Kidney (tissue), 22 donors: ENCODE measurements at places on chromosomes 3 and 15. TPM values are rescaled to one million over a fixed set of nuclear protein-coding genes. Genes with fewer than 3 reads are reported as not detected.

MYL3 gene
- total RNA-seq = 41.3 TPM

SLC6A1 gene
- 2.1 TPM for total RNA-seq

HES1 gene
- 44.3 TPM for total RNA-seq

PPP4R2 gene
- total RNA-seq = 72.0 TPM

LRRIQ4 gene
- not detected for total RNA-seq

PLSCR5 gene
- not detected for total RNA-seq

LRRC31 gene
- 0.76 TPM for total RNA-seq

FBXO40 gene
- total RNA-seq = not detected

RTP1 gene
- total RNA-seq = not detected

LIPC gene
- 9.9 TPM for total RNA-seq

SERPINI2 gene
- total RNA-seq = not detected

BFSP2 gene
- 0.41 TPM for total RNA-seq

LDHAL6B gene
- total RNA-seq = not detected

INO80 gene
- total RNA-seq = 27.3 TPM

CELSR3 gene
- total RNA-seq = 2.0 TPM

BRPF1 gene
- 22.4 TPM for total RNA-seq

ADAMTS7 gene
- 3.1 TPM for total RNA-seq

CKMT1A gene
- 15.1 TPM for total RNA-seq

KBTBD8 gene
- total RNA-seq = 1.8 TPM

TNFSF10 gene
- total RNA-seq = 277 TPM

ZFAND6 gene
- total RNA-seq = 72.3 TPM

GOLGA8F gene
- not detected for total RNA-seq

CLRN1 gene
- not detected for total RNA-seq

CYP1A1 gene
- 0.13 TPM for total RNA-seq

SCAMP5 gene
- total RNA-seq = 13.4 TPM

SPINK8 gene
- total RNA-seq = not detected

MRPS22 gene
- 36.7 TPM for total RNA-seq

TTLL13 gene
- 0.54 TPM for total RNA-seq

TRANK1 gene
- 21.4 TPM for total RNA-seq

XIRP1 gene
- total RNA-seq = 0.09 TPM

LEKR1 gene
- total RNA-seq = 1.6 TPM

SCAPER gene
- 39.4 TPM for total RNA-seq
